ENCODE measurements at places on chromosomes 3 and 15. TPM values are rescaled to one million over a fixed set of nuclear protein-coding genes. Genes with fewer than 3 reads are reported as not detected.

CSPG4 gene
- 0.19 TPM for total RNA-seq

RARRES1 gene
- total RNA-seq = 7.6 TPM

WDR5B gene
- total RNA-seq = 3.9 TPM

FYCO1 gene
- total RNA-seq = 5.0 TPM

IMPG2 gene
- not detected for total RNA-seq

AMOTL2 gene
- 49.0 TPM for total RNA-seq

TGM5 gene
- total RNA-seq = not detected

SAMMSON gene
- not detected for total RNA-seq

C3orf22 gene
- total RNA-seq = not detected

GCSAM gene
- total RNA-seq = not detected

HDGFL3 gene
- total RNA-seq = 38.1 TPM

TNFAIP8L3 gene
- 29.1 TPM for total RNA-seq

CEP70 gene
- 6.5 TPM for total RNA-seq

Data from A549 treated with GW870086 at 1 μM for 4 hours (cell line).